Mesenteric fat pad (tissue), 1 donor: ENCODE measurements at places on chromosomes 3 and 15.

- no peak for DNase-seq
These were observed 547 bp downstream of the NUP210 start for GRCh38 chr3:13419505-13420044.

GRCh38 chr15:74109713-74110112 lies 20.7 kb upstream of the ISLR2 start:
- no peak for DNase-seq

DNA sequence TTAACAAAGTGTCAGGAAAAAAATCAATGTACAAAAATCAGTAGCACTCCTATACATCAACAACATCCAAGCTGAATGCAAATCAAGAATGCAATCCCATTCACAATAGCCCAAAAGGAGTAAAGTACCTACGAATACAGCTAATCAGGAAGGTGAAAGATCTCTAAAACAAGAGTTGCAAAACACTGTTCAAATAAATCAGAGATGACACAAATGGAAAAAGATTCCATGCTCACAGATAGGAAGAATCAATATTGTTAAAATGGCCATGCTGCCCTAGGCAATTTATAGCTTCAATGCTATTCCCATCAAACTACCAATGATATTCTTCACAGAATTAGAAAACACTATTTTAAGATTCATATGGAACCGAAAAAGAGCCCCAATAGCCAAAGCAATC lies 223.7 kb upstream of the CD96 start:
- no peak for DNase-seq

DNA sequence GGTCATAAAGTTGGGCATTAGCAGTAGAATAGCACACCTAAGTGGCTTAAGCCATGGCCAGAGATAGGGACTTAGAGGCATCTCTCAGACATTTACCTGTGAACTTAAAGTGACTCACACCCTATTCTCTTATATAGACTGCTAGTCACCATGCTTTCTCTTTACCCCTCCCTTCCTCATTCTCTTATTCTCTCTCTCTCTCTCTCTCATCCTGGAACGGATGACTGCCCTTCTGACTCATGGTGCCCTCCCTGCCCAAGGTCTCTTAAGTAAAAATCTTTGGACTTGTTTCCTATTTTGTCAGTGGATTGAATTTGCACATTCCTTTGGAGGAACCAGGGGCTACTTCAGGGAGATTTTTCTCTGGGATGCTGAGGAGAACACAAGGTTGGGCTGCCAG lies 58.8 kb downstream of the NPAP1 start:
- DNase-seq = no peak

DNA sequence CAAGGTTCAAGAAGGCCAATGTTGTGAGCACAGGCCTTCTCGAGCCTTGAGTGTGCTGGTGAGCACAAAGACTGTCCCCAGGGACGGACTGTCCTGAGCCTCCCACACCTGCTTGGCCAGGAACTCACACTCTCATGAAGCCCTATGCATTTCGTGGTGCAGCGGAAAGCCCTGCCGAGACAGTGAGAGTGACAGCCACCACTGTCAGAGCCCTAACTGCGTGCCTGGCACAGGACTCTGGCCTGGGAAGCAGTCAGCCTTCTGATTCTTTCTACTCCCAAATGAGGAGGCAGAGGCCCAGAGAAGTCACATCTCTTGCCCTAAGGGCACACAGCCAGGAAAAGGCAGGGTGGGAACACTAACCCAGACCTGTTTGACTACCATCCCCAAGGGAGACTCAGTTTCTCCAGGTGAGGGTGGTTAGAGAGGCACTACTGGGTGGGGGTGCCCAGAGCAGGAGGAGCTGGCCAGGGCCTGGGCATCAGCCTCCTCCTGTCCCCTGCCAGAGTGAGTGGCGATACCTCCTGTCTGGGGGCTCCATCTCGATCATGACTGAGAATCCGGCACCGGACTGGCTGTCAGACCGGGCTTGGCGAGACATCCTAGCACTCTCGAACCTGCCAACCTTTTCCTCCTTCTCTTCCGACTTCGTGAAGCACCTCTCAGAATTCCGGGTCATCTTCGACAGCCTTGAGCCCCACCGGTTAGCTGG lies 50.8 kb downstream of the SEMA3G start:
- no peak for DNase-seq

DNA sequence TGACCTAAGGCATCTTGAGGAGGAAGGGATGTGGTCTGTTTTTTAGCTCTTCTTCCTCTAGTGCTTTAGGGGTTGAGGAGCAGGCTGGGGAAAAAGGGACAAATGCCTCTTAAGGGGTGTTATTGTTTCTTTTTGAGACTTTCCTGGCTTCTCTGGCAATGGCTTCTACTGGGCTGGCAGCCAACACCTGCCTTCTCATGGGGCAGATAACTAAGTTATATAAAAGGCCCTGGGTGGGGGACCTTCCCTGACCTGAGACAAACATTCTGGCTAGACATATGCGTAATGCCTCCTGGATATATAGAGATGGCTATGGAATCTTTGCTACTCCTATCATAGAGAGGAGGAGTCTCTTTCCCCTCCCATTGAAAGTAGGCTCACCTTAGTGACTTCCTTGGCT lies 179.2 kb upstream of the PROK2 start:
- DNase-seq = no peak

- DNase-seq = no peak
These were observed 3.4 kb downstream of the IL20RB start for GRCh38 chr3:136960838-136961836.

GRCh38 chr3:73521734-73522336 lies 102.9 kb downstream of the PDZRN3 start:
- DNase-seq = no peak

GRCh38 chr3:97763586-97764406 lies 762 bp upstream of the ARL6 start:
- DNase-seq = no peak

- no peak for DNase-seq
These were observed 111.5 kb downstream of the ZNF609 start for GRCh38 chr15:64571857-64572291.

DNA sequence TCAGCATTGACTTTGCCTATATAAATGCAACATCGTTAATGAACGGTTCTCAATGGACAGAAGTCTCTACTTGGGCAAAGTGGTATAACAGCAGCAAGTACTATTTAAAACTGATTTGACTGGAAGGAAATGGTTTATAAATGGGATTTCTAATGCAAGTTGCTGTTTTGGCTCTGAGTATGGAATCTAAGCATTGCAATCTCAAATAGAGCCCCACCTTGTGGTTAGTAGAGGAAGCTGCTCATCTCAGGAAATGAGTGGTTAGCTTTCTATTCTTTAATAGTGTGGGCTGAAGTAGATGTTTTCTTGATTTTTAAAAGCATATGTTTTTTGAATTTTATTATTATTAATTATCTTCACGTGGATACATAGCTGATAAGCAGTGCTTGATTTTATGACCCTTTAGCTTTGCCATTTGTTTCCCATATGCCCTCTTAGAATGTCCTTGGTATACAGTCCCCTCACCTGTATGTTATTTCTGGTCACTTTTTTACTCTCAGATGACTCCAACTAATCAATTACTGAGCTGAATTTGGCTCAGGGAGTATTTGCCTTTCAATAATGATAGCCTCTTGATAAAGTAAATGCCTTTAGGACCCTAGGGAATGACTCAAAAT lies 67.1 kb downstream of the OXSM start:
- no peak for DNase-seq

DNA sequence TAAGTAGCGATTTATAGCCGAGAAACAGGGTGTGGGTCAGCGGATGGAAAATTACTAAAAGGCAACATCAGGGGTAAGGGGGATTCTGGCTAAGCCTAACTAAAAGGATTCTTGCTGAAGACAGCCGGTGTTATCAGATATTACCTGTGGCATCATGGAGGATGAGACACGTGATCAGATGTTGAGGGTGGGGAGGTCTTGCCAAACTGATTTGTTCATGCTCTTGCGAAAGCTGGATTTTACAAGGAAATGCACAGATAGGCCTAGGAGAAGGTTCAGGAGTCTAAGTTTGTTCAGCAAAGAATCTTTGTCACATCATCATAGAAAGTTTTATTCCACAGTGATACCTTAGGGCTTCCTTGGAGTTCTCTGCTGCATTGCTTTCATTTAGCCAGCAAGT lies 396.8 kb upstream of the TBL1XR1 start:
- no peak for DNase-seq

DNA sequence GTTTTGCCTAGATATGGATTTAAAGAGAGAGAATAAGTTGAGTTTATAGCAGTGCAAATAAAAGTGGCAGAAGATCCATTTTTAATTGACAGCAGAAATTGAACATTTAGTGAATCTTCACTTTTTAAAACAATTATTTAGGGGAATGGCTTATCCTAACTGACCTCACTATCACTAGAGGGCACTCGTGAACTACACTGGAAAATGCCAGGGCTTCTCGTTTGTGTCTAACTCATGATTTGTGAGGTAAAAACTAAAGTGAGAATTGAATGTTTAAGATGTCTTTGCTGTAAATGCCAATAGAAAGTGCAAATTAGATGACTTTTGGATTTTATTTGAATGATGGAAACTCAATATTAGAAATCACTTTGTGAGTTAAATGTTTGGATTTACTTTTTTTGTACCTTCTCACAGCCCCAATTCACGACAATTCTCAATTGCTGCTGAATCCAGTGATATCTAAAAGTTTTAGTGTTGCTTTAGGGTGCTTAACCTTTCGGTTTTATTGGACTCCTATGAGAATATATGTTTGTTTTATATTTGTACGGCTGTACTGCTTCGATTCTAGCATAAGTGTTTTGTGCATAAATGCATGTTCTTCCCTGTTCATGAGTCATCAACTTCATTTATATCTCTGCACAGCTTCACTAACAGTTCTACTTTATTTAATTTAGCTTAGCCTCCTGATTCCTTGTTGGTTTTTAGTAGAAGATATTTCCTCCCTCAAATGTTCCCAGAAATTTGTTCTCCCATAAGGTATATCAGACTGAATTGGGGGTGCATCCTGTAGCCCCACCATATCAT lies 462.1 kb downstream of the MFSD1 start:
- no peak for DNase-seq

DNA sequence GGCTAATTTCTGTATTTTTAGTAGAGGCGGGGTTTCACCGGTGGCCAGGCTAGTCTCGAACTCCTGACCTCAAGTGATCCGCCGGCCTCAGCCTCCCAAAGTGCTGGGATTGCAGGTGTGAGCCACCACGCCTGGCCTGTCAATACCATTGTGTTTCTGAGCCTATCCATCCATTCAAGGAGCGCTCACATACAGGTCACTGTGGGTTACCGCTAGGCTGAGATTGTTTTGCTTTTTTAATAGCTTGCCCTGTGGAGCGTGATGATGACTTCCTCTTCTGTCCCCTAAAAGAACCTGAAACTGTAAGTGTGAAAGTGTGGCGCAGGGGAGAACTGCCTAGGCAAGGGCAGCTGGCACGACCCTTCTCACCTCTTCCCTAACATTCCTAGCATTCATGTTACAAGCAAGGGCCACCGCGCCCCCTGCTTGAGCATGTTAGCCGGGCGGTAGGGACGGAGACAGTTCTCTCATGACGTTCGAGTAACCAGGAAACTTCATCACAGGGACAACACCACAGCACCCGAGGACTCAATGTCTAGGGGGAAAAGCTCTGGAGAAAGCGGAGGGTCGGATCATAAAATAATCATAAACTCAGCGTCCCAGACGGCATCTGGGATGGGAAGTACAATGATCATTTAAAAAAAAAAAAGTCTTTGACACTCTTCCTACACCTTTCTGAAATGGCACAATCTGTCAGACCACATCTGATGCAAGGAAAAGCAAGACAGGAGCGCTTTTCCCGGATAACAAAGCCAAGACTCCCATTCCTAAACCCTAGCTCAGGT lies 790 bp downstream of the LAMP3 start:
- no peak for DNase-seq

DNA sequence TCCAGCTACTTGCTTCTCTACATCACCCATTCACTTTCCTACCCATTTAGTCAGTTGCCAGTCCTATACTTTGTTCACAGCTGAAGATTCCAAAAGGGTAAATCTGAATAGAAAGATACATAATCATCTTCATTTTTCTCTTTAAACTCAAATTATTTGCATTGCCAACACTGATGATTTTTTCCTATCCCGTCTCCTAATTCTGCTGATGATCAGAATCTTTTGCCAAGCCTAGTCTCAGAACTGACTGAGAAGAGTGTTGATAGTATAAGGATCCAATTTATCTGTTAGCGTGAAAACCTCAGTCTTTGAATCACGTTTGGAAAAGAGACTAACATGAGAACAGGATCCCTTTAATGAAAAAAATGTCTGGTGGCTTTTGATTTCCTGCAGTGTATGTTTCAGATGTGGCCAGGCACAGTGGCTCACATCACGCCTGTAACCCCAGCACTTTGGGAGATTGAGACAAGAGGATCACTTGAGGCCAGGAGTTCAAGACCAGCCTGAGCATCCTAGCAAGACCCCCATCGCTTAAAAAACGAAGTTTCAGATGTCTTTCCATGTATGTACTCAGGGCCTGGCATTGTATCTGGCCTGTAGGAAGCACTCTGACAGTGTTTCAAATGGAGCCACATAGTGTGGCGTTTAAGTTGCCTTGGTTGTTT lies 169.4 kb downstream of the KLHL25 start:
- DNase-seq = no peak

GRCh38 chr15:82916161-82916952 lies 36.2 kb downstream of the HOMER2 start:
- DNase-seq = no peak

GRCh38 chr3:31946484-31947081 lies 34.5 kb downstream of the OSBPL10 start:
- no peak for DNase-seq

- no peak for DNase-seq
These were observed 8.8 kb downstream of the STARD9 start for GRCh38 chr15:42584031-42584765.

DNA sequence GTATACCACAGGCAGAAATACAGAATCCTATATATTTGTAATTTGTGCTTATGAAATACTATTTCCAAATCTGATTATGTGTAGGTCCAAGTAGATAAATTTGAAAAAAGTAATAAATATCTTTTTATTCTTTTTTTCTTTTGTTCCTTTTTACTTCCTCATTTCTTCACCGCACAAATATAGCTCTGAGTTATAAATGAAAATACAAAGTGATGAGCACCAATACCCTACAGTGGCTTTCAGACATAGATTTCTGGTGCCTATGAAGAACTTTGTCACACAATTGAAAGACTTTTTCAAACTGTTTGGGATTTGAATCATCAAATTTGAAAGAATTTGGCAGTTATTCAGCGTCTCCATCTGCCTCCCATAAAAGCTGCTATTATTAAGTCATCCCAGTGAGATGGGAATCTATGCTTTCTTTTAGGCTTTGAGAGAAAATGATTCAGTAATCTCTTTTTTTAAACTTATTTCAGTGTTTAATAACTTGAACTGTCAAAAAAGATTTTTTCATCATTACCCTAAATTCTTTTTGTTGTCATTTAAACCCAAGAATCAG lies 363.6 kb upstream of the GOLIM4 start:
- no peak for DNase-seq

- DNase-seq = no peak
These were observed 16.8 kb downstream of the ABHD17C start for GRCh38 chr15:80711886-80712285.

GRCh38 chr15:31523027-31523654 lies 196.5 kb downstream of the KLF13 start:
- no peak for DNase-seq
